Stimulated activated CD4-positive, alpha-beta T cell treated with anti-CD3 and anti-CD28 coated beads, Interleukin-1b, Interleukin-23, amount 100 ng/mL, for 24 hours (primary cell): ENCODE measurements at places on chromosomes 4 and X.

- no peak for DNase-seq
Measured at GRCh38 chr4:116880625-116881024, 204.8 kb downstream of the TRAM1L1 start.

- no peak for DNase-seq
Measured at GRCh38 chr4:172865531-172866127, 303.0 kb upstream of the GALNT7 start.

- DNase-seq, result no peak
Measured at GRCh38 chr4:71992571-71993312, 39.1 kb upstream of the NPFFR2 start.

DNA sequence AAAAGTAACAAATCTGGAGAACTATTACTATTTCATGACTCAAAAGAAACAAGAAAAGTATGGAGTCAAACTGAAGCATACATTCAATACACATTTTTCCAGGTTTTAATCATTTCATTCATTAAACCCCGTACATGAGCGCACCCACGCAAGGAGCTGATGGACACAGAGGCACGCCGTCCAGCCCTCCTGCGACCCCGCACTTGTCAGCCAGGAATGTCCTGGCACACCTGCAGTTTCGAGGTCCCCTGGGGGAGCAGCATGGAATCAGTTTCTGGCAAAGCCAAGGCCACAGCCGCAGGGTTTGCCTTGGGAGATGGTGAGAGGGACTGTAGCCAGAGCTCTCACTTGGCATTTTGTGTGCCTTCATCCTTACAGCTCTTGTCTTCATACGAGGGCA, 12.8 kb upstream of the SLC2A9 start:
- DNase-seq, result no peak

DNA sequence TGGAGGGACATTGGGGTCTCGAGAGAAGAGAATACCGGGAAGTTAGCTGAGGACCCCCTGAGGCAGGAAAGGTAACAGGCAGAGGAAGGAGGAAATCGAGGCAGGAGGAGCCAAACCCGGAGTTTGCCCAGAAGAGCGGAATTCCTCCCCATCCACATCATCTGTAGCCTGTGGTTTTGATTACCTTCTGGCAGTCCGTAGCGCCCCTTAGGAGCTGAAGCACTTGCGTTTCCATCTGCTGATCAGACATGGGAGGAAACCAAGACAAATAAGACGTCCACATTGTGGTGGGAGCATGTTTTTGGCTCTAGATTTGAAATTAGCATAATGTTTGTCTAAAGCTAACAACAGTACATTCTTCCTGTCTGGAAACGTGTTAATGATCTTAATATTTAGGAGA, 26.8 kb upstream of the HMX1 start:
- DNase-seq, result no peak

DNA sequence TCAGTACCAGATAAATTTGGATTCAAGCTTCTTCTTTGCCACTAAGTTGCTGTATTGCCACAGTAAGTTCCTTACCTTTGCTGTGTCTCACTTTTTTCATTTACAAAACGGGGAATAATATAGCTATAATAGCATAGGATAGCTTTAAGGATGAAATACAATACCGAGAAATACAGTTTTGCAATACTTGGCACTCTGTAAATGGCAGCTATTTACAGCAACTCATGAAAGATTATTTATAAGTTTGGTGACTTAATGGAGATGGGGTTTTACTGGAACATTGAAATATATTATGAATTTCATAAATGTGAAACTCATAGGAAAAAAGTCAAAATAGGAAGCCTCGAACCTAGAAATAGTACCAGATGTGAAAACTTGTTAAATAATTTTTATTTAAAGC, 27.6 kb downstream of the ANXA10 start:
- no peak for DNase-seq

DNA sequence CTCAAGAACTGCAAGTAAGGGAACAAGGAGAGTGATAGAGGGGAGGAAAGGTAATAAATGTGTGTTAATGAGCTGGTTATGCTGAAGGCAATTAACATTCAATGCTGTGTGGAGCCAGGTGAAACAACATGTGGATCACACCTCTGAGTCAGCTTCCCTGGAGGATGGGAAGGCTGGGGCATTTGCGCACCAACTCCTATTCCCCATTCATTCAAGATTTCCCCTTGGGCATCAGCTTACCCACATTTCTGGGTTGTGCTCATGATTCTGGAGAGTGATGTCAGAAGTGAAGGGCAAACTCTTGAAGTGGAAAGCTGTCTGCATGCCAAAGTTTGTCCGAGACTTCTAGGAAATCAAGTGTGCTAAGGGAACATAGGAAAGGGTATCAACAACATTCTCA, 461.4 kb downstream of the MID1IP1 start:
- no peak for DNase-seq

- DNase-seq, result no peak
Measured at GRCh38 chr4:182370491-182370890, 127.3 kb downstream of the TENM3 start.
